ENCODE measurements at places on chromosomes 5 and 9.
A peak's percentile ranks its signal among the peaks of the same experiment; 100 is the strongest.

DNA sequence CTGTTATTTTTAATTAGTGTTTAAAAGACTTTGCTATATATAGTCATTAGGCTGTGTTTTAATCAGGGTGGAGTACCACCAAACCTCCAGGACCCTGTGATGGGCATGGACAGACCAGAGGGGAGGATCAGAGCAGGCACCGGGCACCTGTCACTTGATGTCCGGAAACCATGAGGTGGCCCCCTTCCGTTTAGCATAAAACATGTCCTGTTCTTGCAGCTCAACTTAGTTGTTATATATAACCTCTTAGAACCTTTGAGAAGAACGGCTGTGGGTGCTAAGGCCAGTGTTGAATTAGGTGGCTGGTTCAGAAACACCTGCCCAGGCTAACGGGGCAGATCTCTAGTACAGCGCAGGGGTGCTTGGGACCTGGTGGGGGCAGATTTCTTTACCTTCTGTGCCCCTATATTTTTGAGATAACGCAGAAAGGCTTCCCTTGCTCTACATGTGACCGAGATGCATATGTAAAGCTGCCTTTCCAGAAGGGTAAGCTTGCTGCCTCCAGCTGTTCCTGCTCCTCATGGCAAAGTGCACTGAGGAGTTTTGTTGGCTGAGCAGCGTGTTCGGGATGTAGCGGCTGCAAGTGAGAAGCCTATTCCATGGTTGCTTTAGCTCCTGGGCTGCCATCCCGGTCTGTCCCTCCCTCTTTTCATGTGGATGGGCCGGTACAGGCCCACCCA is 255.5 kb downstream of the FANCC start:
- DNase-seq, result no peak

DNA sequence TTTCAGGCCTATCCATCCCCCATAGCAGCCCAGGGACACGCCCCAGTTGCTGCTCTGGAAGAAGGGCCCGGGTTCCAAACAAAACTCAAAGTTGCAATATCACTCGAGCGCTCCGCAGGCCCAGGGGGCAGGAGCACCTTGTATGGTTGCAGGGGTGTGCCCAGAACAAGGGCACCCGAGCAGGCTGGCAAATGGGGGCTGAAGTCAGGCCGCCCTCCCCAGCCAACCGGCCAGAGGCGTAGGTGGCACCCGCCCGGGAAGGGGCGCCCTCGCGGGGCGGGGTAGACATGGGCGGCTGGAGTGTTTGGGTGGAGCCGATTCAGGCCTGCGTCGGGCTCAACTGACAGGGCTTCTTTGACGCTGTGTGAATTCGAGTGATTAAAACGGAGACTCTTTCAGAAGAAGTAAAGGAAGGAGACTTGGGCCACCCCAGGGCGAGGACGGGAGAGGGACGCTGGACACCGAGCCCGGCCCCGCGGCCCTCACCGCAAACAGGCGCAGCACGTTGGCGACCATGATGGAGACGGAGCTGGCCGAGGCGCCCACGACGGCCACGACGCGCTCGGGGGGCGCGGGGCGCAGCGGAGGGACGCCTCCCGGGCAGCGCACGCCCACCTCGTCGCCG is 1.1 kb downstream of the GRM6 start:
- DNase-seq, result no peak

- DNase-seq, result peak; percentile 10
These were observed 434 bp downstream of the GLRX start for GRCh38 chr5:95822043-95822541.

GRCh38 chr9:135246248-135247205 is 159.1 kb downstream of the OLFM1 start:
- no peak for DNase-seq

- no peak for DNase-seq
These were observed 26.2 kb downstream of the ARL14EPL start for GRCh38 chr5:116058346-116058936.

DNA sequence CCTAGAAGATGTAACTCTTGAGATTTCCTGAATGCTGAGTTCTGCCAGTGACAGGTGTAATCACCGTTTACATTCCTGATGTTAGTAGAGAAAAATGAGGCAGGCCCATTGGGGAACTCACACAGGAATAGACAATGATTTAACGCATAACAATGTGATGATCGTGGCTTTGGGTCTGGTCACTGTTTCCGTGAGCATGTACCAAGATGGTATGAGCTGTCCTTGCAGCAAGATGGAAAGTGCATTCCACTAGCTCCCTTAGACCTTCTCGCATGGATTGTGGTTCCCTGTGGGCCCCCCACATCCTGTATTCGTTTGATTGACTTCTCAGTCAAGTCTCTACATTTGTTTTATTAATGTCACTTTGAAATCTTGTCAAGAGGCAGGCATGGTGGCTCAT is 124.0 kb upstream of the DAP start:
- DNase-seq, result no peak

DNA sequence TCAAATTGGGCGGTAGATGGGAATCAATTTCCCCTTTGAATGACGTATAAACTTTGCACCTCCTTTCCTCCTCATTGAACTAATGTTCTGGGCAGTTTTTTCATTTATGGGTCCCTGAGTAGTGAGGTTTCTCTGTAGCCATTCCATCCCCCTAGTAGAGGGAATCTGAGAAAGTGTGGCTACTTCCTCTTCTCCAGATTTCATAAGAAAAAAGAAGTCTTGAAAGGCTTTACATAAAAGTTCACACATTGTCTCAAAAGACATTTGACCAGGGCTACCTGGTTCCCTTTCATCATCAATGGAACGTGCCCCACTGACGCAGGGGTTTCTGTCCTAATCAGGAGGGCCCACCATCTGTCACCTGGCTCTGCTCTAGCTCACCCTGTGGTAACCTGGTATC is 57.3 kb downstream of the CTSL start:
- DNase-seq, result no peak

DNA sequence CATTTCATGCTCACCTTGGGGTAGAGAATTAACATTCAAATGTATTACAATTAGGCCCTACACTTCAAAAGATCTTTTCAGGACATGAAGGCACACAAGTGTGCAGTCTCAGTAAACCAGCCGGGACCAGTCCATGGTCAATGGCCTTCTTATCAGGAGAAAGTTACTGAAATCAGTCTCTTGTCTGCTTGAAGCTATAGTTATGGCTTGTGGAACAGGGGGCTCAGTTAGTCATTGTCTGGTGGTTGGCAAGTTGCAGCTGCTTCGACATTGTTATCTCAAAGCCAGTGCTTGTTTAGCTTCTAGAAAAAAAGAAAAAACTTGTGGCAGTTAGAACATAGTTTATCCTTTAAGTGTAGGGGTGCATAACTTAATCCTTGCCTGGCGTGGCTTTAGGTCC is 213.1 kb upstream of the ACO1 start:
- DNase-seq, result no peak

- DNase-seq, result no peak
These were observed 218.6 kb downstream of the SNX18 start for GRCh38 chr5:54736003-54736797.

DNA sequence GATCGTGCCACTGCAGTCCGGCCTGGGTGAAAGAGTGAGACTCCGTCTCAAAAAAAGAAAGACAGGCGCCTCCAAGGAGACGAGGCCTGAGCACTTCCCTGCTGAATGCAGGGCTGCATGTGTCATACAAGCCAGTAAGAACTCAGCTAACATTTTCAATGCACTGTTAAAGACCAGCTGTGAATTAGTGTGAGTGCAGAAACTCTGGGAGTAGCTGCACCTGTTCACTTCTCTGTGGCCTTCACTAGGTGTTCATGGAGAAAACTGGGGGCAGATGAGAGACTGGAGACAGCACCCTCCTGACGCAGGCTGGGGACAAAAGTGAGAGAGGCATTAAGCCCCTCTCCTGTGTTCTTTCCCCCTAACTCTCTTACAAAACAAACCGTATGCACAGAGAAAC is 41.8 kb downstream of the FBXO10 start:
- no peak for DNase-seq

DNA sequence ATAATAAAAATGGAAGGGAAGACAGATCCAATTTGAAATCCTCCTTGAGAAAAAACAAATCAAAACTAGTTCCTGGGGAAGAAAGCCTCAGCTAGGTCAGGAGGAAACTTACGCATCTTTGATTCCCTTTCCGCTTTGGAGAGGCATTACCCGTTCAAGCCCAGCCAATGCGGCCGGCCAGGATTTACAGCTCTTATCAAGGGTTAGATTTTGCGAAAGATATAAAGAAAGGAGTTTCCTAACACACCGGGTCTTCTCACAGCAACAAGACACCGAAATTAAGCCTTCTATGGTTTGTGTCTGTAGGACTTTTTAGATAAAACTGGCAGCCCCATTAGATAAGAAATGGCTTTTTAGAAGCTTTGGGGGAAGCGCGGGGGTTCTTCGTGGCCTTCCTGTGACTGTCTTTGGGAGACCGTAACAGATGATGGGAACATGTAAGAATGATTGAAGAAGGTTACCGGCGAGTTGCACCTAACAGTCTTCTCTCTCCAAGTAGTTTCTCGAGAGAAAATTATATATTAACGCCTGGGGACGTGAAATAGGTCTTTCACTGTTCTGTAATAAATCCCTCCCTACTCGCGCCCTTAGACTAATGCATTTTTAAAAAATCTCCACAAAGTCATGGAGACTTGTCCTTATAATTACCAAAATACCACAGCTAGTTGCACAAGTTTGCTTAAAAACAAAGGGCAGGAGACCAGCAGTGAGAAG is 1.3 kb upstream of the ISL1 start:
- DNase-seq, result no peak

DNA sequence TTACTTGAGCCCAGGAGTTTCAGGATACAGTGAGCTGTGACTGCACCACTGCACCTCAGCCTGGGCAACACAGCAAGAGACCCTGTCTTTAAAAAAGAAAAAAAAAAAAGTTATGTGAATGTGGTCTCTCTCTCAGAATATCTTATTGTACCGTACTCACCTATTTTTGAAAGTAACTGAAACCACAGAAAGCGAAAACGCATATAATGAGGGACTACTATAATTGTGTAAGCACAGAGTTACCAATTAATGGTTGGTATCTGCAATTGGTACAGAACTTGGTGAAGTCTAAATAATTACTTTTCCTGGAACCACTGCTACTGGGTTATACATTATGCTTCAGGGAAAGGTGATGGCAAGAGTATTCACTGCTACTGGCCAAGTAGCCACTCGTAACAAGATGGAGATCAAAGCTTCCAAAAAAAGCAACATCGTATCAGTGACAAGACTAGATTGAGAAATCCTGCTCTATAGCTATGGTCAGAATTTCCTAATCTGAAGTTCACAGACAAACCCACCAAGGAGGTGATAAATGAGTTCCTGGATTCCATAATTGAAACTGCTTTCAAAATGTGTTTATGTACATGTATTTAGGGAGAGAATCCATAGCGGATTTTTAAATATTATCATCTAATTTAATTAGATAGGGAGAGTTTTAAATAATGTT is 82.7 kb downstream of the NR6A1 start:
- no peak for DNase-seq

DNA sequence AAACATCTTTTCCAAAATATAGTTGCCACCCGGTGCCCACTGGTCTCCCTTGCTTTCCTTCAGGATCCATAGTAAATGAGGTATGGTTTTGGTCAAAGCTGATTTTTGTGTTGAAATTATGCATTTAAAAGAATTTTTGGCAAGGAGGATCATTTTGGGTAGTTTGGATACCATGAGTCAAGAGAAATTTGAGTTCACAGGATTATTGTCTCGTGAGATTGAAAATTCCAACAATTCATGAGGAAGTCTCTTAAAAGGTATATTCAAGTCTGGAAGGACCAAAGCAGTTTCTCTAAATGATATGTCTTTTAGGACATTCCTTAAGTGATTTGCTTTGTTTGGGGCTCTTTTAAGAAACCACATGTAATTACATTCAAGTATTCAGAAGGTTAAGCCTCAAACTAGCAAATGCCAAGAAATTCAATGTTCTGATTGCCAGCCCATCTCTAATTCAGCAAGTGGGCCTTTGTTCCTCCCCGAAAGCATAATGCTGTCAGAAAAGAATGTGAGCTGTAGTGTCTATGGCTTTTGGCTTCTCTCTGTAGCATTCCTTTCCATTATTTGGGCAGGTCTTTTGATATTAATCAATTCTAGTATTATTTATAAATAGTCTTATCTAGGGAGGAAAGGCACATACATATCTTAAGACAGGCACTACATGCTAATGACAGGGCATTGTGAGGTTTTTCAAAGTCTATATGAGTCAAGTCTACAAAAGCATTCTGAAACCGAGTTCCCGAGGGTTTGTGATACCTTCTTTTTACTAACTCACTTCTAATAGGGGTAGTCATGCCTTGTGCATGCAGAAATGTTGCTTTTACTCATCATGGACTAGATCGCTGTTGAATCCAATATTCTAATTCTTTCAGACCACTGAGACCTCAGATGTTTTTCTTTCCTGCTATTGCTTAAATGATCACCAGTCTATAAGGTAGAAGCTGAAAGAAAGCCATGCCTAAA is 453.9 kb downstream of the ENC1 start:
- no peak for DNase-seq

DNA sequence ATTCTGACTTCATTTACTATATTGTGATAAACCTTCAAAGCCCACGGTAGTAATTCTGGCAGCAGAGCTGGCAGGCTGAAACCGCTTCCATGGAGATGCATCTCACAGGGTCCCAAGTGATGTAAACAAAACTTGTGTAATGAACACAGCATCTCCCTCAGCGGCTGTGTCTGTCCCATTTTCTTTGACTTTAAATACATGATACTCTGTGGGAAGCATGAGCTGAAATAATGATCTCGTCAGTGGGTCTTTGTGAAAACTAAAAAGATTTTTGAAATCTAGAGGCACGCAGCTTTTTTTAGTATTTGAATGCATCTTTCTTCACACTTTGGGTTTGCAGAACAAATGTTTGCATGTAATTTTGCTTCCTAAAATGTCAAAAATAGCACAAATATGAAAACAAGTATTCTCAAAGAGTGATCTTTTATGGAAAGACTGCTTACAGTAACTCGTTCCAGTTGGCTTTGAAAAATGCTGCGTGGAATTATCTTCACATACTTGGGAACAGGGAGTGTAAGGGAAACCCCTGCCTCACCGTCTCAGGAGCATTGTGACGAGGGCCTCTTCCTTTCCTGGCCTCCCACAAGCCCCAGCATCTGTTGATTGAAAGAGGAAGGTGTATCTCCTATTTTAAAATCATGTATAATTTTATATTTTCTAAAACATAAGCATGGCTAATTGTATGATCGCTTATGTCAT is 18.1 kb upstream of the LPCAT1 start:
- DNase-seq, result no peak

- DNase-seq, result no peak
These were observed 1.6 kb downstream of the BASP1 start for GRCh38 chr5:17219006-17219422.

- no peak for DNase-seq
These were observed 31.7 kb downstream of the HSD17B3 start for GRCh38 chr9:96270236-96270744.

DNA sequence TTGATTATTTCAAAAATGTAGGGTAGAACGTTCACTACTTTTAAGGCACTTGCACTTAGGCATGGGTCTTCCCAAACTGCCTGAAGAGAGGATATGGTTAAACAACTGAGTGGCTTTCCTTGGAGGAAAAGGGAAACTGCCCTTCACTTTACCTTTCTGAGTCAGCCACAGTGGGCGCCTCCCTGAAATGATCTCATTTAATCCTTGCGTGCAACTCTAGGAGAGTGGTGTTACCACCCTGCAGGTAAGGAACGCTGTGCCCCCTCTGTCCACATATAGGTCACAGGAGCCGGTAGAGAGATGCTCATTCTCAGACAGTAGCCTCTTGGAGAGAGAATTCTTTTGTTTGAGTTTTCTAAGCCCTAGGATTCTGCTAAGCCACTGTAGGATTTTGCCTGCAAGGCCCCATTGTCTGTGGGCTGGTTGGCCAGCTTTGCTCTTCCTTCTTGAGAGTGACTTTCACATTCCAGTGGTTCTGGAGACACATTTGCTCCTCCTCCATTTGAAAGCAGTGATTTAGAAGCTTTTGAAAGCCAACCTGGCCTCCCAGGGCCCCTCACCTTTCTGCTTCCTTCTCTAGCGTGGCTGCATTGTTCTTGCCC is 110.3 kb upstream of the CTSL start:
- no peak for DNase-seq

Data from stimulated activated naive CD4-positive, alpha-beta T cell treated with Interleukin-2 at 50 U/mL for 16 hours (primary cell).